ENCODE measurements at places on chromosomes 3 and 15.
A peak's percentile ranks its signal among the peaks of the same experiment; 100 is the strongest.

DNA sequence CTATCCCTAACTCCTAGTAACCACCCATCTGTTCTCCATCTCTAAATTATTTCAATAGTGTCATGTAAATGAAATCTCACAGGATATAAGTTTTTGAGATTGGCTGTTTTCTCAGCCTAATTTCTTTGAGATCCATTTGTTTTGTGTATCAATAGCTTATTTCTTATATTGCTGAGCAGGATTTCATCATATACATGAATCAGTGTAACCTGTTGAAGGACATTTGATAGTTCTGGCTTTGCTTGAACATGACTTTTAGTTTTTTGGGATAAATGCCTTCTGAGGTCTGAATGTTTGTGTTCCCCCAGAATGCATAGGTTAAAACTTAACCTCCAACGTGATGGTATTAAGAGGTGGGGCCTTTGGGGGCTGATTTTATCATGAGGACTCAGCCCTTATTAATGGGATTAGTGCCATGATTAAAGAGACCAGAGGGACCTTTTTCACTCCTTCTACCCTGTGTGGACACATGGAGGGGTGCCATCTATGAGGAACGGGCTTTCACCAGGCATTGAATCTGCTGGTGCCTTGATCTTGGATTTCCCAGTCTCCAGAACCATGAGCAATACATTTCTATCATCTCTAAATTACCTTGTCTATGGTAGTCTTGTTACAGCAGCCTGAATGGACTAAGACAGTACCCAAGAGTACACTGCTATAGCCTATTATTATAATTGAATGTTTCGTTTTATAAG, 118.3 kb downstream of the FNDC3B start:
- DNase-seq: no peak

DNA sequence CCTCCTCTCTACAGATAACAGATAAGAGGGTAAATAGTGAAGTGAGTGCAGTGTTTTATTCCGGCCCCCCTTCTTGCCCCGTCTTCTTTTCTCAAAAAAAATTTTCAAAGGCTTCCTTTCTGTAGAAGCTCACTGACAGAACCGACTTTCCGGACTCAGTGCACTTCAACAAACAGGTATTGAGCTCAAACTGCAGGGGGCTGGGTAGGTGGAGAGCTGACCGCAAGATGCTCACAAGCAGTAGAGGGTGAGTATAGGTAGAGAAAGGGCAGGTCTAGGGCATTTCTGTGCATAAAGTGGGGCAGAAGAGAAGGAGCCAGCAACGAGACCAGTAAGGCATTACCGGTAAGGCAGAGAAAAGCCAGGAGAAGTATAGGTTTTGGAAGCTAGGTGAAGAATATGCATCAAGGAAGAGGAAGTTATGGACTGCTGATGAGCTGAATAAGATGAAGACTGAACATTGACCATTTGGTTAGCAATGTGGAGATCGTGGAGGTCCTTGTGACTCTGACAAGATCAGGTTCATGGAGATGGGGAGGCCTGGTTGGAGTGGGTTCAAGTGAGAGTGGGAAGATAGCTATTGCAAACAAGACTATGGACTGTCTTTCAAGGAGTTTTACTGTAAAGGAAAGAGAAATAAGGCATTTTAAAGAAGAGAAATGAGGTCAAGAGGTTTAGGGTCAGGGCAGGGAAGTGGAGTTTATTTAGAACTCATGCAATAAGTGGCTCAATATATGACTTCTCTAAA, 97.4 kb downstream of the ST6GAL1 start:
- DNase-seq: peak; percentile 60

GRCh38 chr3:39960515-39961191, 151.2 kb downstream of the MYRIP start:
- DNase-seq: no peak

GRCh38 chr3:30356866-30357753, 249.3 kb upstream of the TGFBR2 start:
- no peak for DNase-seq

DNA sequence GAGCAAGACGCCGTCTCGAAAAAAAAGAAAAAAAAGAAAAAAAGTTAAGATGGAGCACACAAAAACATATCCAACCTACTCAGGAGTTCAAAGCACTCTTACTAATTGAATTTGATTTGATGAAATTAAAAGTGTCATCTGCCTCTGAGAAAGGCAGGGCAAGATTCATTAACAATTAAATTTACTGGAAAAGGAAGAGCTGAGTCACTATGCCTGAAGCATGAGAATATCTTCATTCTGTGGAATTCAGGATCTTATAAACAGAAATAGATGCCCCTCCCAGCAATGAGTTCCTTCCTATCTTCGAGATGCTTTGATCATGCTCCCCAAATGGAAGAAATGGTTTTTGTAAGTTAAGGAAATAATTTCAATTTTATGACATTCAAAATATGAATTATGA, 61.0 kb upstream of the ST3GAL6 start:
- DNase-seq: no peak

DNA sequence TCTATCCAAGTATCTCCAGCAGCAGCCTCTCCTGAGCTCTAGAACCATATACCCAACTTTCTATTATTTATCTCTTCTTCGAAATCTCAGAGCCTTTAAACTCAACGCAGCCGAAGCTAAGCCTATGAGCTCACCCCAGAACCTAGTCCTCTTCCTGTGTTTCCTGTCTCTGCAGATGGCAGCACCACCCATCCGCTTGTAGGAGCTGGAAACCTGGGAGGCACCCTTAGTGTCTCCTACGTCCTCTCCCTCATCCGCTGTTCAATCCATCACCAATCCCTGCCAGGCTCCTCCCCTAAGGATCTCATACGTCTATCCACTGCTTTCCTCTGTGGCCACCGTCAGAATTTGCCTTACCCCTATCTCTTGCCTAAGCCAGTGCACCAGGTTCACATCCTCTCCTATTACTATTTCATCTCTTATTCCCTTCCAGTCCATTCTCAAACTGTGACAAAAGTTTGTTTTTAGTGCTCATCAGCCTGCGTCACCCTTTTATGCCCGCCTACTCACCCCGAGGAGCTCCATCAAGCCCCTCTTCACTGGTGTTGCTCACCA, 9.6 kb downstream of the VGLL4 start:
- no peak for DNase-seq

GRCh38 chr15:74432968-74433591, 678 bp downstream of the SEMA7A start:
- DNase-seq: no peak

DNA sequence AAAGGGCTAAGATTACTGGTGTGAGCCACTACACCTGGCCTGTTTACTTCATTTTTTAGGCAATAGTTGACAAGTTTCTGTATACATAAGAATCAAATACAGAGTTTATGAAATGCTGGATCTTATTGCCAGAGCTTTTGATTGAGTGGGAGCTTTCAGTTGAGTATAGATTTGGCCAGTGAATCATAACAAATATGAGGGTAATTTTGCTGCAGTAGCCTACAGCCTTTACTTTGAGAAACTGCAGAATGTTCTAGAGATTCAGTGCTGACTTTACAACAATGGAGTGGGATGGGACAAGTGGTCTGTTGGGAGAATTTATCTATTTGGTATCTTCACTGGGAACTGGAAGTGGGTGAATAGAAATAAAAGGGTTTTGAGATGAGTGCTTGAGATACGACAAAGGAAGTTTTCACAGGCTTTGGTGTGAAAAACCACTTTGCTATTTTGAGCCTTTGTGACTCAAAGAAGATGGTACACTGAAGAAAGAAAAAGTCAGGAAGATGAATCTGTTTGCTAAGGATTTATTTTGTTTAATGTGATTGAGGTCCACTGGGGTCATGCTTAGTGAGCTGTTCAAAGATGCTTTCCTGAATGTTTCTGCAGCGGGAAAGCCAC, 227.8 kb downstream of the UBE2E2 start:
- no peak for DNase-seq

DNA sequence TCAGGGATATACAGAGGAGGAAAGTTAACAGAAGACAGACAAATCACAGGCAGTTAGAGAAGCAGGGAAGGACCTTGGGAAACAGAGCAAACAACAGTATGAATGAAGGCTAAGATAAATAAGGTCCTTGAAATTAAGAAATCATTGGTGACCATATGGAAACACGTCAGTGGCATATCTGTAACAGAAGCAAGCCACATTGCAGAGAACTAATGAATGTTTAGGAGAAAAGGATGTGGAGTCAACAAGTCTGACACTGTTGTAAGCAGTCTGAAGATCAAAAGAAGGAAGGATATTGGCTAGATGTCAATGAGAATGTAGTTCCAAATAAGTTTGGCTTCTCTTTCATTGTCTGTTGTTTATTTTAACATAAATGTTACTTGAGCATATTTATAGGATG, 542.4 kb downstream of the UNC13C start:
- no peak for DNase-seq

- DNase-seq: no peak
Measured at GRCh38 chr3:18424213-18424728, 868 bp downstream of the SATB1 start.

DNA sequence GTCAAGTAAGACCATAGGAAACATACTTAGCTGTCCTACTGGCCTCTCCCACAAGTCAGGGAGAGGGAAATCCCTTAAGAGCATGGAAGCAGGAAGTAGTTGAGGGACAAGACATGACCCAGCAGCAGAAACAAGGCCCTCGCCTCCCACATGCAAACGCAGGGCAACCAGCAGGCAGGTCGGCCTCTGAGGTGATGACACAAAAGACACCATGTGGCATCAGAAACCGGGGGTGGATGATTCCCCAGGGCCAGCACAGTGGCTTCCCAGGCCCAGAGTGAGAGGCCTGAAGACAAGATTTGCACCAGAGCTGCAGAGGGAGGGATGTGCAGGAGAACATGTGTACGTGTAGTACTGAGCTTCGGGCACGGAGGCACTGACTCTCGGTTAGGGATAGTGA, 26.3 kb downstream of the PXYLP1 start:
- no peak for DNase-seq

DNA sequence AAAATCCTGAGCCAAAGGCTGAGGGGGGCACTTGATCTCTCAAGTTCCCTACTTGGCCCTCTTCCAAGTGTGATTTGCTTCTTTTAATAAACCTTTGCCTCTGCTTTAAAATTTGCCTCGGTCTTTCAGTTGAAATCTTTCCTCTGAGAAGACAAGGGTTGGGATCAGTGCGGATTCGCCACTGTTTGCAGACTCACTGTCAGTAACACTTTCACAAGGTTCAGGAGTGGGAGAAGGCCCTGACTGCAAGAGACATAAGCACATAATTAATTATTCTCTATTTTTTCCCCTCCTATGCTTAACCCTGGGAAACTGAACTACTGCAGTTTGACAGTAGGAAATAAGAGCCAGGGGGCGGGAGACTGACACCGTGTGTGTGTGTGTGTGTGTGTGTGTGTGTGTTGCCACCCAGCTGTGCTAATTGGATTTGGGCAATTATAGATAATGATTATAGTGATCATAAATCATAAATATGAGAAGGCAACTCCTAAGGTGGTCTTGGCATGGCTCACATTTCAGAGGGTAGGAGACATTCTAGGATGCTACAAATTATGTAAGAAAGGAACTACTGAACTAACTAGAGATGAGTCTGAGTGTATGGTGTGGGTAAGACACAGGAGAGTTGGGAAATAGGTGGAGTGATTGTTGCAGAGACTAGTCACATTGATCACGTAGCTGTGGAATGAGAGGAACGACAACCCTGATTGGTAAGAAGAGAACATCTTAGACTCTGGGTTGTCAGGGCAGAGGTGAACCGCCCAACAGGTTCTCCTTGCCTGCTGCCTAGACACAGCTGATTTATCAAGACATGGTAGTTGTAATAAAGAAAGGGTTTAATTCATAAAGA, 5.5 kb upstream of the ZNF662 start:
- no peak for DNase-seq

- no peak for DNase-seq
Measured at GRCh38 chr3:28836199-28836598, 444.7 kb upstream of the RBMS3 start.

DNA sequence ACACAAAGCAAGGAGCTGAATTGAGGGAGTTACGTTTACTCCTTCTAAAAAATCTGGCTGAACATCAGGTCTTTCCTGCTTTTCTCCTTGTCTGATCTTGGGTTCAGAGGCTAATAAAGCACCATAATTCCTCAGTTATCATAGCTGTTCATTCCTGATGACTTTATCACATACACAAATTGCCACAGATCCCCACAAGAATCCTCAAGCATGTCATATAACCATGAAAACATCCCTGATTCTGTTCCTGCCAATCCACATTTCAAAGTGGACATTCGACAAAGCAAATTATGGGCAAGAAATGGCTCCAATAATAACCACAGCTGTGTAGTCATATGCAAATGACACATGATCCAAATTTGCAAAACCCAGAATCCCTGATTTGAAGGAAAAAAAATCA, 321.3 kb downstream of the MEX3B start:
- no peak for DNase-seq

GRCh38 chr3:108201258-108201657, 21.0 kb downstream of the IFT57 start:
- no peak for DNase-seq
